ENCODE measurements at places on chromosomes 12 and 14.

GRCh38 chr14:34680806-34681479 lies 33.5 kb downstream of the CFL2 start:
- DNase-seq: no peak

- DNase-seq: peak; percentile 21
These were observed 19.0 kb downstream of the FAM222A start for GRCh38 chr12:109732321-109733305.

DNA sequence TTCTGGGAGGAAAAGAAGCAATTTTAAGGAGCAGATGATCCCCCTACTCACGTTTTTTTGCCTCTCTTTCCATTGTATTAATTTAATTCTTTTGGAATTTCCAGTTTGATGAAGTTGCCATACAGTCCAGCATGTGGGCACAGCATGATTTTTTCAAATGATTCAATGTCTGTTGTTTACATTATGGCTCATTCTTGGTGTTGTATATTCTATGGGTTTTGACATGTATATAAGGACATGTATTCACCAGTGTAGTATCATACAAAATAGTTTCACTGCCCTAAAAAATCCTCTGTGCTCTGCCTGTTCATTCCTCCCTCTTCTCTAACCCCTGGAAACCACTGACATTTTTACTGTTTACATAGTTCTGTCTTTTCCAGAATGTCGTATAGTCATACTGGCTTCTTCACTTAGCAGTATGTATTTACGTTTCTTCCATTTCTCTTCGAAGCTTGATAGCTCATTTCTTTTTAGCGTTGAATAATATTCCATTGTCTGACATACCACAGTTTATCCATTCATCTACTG lies 13.3 kb upstream of the KLHDC2 start:
- DNase-seq: no peak

GRCh38 chr12:121245031-121245430 lies 35.1 kb downstream of the P2RX4 start:
- no peak for DNase-seq
